ENCODE measurements at places on chromosomes 12 and 14.

DNA sequence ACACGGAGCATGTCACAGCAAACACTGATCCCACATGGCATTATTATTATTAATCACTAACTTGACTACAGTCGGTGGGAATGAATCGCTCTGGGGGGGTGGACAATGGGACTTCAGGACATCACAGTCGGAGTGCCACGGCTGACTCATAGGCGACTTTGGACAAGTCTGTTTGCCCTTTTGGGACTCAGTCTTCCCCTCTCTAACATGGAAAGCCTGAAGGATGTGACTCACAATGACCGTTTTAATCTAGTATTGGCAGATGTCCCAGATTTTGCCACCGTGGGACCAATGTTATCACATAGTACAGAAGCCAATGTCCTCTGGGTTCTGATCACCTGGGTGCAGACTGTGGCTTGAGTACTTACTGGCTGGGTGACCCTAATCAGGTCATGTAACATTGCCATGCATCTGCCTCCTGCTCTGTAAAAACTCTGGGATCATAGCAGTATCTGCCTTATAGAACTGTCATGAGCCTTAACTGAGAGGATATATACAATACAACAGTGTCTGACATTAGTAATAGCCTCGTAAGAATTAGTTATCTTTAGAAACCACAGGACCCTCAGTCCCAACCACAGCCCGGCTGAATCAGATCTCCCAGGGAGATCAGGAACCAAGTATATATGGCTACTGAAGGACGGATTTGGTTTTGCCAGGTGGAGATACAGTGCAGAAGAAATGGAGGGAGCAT lies 362.6 kb downstream of the BCL11B start:
- DNase-seq = no peak

- DNase-seq = no peak
Observed at GRCh38 chr12:110183386-110183785, 59.2 kb downstream of the IFT81 start.

GRCh38 chr12:118430516-118430915 lies 54.2 kb downstream of the SUDS3 start:
- DNase-seq = no peak

DNA sequence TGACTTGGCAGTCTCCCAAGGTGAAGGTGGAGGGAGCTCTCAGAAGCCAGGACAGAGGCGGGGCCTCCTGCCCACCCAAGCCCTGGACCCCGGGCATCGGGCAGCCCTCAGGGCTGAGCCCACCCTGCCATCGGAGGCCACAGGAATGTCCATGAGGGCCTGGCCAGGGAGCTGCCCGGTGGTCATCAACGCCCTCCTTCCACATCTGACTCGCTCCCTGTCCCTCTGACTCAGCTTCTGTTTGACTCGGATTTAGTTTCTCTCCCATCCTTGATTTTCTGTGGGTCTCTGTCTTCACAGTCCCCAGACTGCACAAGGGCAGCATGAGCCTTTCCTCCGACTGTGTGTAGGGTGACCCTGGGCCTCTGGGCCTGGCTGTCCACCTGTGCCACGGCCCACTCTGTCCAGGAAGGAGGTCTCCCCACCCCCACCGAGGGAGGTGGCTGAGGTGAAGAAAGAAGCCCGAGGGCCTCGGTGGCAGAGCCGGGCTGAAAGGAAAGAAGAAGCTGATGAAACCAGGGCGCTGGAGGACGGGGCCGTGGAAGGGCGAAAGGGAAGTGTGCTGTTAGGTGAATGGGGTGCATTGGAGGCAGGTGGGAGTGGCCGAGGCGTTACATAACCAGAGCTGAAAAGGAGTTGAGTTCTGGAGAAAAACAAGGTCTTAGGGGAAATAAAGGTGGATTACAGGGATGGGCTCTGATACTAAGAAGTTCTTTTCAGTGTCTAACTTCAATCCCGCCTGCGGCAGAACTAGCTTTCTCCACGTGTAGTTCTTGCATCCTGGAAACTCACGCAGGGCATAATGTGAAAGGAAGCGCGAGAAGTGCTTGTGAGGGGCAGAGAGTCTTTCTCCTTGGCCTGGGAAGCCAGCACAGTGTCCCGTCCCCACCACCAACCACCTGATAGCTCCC lies 16.7 kb upstream of the TMEM106C start:
- DNase-seq = no peak
